Osteocyte (in vitro differentiated cells): ENCODE measurements at places on chromosomes 4 and X. TPM values are rescaled to one million over a fixed set of nuclear protein-coding genes. Genes with fewer than 3 reads are reported as not detected.

Gene USP9X
- total RNA-seq: 80.4 and 89.2 TPM in 2 replicates

DNA sequence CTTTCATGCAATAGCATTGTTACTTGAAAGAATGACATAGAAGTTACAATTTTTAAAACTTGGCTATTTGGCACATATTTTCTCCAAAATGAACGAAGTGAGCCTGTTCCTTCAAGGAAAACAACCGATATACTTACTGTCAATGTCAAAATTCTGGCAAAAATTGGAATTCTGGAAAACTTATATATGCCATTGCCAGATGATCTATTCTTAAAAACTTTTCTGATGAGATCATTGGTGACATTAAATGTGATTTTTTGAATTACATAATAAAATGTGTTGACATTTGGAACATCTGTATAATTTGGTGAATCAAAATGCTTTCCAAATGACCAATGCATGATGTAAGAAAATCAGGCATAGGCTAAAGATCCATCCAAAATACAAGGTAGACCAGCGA, 209.0 kb downstream of the SCFD2 start:
- DNase-seq: no peak

DNA sequence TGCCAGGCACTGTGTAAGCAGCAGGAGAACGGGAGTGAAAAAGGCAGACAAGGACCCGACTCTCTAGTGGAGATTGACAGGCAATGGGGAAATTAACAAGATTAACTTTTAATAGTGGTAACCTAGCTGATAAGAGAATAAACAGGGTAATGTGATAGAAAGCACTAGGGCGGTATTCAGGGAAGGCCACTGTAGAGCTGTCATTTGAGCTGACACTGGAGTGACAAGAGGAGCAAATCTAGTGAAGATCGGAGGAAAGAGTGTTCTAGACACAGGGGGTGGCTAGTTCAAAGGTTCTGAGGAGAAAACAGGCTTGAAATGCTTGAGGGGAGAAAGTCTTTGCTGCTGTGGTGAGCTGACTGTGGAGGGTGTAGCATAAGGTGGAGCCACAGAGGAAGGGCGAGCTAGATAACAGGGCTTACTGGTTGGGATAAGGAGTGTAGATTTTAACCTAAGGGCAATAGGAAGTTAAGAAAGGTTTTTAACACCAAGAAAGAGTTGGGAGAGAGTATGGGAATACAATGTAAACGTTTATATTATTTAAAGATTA, 122.8 kb downstream of the SLC10A7 start:
- no peak for DNase-seq

Gene NKAP
- total RNA-seq: 8.3 and 9.7 TPM in 2 replicates

- no peak for DNase-seq
Measured at GRCh38 chr4:83852085-83852451, 316.2 kb downstream of the GPAT3 start.

DNA sequence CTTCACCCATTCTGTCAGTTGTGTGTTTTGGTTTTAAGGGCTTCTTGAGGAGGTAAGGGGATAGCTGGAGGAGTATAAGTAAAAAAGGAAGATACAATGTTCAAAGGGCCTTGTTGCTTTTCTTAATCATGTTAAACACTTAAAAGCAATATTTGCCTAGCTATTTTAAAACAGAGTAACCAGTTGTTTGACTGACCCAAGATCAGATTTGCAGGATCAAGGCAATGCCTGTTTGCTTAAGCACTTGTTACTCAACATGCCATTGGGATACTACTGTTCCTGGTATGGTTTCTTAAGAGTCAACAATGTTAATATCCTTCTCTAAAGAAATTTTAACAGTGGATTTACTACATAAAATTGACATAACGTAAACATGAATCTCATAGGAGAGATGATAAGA, 2.6 kb downstream of the DCLK2 start:
- DNase-seq: no peak

GRCh38 chr4:69038582-69038981, 57.7 kb upstream of the UGT2B7 start:
- DNase-seq: no peak

Gene PPP1R2C
- total RNA-seq: not detected in 2 replicates

GRCh38 chr4:4356106-4357041, 30.5 kb upstream of the NSG1 start:
- no peak for DNase-seq

DNA sequence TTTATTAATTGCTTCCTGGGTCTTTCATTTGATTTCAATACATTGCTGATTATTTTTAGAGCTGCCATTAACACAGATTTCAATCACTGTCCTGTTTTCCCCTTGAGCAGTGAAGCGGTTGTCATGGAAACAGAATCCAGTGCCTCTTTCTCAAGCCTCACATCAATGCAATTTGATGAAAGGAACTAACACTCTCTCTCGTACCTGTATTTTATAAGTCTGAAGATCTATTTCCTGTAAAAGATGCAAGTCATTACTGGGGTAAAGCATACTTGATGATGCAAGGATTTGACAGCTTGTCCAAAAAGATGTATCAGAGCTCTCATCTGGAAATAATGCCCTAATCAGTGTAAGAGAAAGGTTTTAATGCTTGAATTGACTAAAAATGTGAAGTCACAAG, 17.9 kb upstream of the GASK1B start:
- no peak for DNase-seq

Gene RAI2
- 0.27 and 0.34 TPM in 2 replicates for total RNA-seq

DNA sequence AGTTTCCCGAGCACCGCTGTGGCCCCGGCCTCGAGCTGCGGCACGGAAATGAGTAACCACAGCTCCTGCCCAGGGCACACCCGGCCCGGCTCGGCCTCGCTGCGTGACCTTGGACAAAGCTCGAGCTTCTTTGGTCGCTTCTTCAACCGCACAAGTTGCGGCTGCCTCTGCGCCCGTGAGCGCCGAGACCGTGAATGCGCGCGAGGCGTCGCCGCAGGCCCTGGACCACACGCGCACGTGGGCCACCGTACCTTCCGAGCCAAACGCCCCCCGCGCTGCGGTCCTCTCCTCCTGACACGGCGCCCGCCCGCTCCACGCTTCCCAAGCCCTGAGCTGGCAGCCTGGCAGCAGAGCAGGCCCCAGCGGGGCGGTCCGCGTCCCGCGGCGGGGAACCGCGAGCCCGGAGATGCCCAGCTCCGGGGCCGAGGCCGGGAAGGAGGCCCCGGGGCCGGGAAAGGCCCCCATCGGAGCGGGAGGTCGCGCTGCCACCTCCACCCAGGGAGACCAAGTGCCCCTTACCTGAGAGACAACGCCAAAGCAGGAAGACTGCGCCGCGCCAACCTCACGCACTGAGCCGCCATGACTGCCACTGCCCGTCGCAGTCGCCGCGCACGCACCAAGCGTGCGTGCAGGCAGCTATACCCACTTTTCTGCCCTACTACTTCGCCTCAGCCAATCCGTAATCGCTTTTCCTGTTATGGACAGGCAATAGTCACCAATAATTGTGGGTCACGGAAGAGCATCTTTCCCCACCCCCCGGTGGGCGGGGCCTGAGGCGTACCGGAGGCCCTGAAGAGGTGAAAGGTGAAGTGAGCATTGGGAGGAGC, at the start of gene GRPEL1:
Gene GRPEL1 (minus strand): TSS at position 613 of the 827 bp plus-strand sequence. CDS start 32 bp downstream, at position 581.
- DNase-seq: peak; percentile 100

GRCh38 chr4:156705311-156705710, 266.3 kb downstream of the PDGFC start:
- DNase-seq: no peak

DNA sequence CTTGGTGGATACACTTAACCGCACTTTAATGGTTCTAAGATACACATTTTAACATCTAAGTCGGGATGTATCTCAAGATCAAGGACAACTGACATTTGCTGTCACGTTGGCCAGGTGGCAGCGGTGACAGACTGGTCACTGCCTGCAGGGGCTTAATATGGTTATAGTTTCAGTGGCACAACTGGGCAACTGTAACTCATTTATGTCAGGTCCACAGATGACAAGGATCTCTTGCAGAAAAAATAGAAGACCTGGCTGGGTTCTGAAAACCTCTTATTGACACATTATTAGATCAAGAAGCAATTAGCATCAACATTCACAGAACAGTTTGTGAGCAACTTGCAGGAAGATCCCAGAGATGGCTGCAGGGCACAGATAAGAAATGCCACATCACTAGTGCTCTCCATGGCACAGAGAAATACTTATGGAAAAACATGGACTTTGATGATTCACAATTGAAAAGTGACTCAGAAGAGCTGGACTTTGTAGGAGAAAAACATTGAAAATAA, 99.6 kb upstream of the SORBS2 start:
- DNase-seq: no peak

- DNase-seq: peak; percentile 80
Measured at GRCh38 chrX:119067023-119067739, 5.6 kb upstream of the CT47C1 start.

Gene MAGEH1
- total RNA-seq: 9.1 and 10.0 TPM in 2 replicates

DNA sequence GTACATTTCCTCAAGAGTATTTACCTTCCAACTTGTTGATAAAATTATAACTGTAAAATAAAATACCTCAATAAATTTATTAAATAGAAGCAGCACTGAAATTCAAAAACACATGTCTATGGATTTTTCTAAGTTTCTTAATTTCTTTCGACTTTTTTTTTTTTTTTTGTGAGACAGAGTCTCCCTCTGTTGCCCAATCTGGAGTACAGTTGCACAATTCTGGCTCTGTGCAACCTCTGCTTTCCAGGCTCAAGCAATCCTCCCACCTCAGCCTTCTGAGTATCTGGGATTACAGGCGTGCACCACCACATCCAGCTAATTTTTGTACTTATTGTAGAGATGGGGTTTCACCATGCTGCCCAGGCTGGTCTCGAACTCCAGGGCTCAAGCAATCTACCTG, 79.8 kb downstream of the IQCM start:
- DNase-seq: no peak

Gene GRIA3
- not detected in 2 replicates for total RNA-seq

- DNase-seq: no peak
Measured at GRCh38 chr4:146112389-146112788, 63.1 kb upstream of the LSM6 start.

Gene FABP2
- 0.13 TPM in 1 of 2 replicates, not detected in the other for total RNA-seq

Gene GDI1
- 135 and 152 TPM in 2 replicates for total RNA-seq

DNA sequence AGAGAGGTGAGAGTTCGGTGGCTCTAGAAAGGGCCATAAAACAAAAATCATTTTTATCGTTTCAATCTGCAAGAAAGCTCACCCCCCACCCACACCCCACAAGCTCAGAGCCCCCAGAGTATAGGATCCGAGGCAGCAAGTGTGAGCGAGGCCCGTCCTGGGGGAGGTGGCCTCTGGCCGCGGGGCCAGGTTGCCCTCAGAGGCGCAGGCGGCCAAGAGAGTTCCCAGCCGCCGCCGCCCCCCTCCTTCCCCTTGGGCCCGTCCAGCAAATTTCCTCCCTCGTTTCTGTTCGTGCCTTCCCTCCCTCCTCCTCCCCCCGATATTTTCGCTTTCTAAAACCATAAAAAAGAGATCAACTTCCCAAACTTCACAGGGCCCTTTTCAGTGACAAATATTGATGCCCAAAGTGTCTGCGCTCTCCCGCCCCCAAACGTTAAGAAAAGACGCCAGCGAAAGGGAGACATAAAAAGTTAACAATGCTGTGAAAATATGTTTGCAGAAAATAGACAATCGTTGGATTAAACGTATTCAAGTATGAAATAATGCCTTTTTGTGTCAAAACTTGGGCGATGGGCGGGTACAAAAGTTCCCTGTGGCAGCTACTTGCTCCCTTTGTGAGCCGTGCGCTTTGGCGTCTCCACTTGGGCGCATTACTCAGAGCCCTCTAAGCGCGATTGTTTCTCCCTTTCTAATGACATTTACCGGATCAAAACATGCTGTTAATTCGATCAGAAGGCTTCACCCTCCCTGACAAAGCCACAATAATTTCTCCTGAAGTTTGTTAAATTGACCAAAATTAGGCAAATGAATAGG, 1.1 kb upstream of the HELT start:
- DNase-seq: no peak

DNA sequence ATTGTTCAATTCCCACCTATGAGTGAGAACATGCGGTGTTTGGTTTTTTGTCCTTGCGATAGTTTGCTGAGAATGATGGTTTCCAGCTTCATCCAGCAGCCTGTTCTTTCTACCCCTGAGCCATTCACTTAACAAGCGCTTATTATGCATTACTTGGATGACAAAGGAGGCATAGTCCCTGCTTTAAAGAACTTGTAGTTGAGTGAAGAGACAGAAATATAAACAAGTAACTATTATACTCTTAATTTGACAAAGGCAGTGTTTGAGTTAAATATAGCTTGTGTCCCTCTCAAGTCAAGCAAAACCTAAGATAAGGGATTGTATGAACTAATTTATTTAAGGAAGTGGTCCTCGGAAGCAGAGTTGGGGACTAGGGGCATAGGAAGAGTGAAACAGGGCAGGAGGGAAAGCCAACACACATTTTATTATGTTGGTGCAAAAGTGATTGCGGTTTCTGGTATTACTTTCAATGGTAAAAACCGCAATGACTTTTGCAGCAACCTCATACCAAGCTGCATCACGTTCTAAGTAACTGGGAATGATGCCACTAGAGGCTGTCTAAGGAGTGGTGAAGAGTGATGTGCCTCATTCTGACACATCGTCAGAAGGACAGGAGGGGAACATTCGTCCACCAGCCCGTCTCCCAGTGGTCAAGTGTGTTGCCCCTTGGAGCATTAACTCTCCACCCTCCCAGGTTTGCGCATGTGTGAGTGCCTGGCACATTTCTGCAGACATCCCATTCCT, 41.8 kb downstream of the QDPR start:
- no peak for DNase-seq

GRCh38 chr4:8911316-8912088, 39.9 kb upstream of the HMX1 start:
- DNase-seq: peak; percentile 82

Gene SLITRK2
- total RNA-seq: not detected in 2 replicates

DNA sequence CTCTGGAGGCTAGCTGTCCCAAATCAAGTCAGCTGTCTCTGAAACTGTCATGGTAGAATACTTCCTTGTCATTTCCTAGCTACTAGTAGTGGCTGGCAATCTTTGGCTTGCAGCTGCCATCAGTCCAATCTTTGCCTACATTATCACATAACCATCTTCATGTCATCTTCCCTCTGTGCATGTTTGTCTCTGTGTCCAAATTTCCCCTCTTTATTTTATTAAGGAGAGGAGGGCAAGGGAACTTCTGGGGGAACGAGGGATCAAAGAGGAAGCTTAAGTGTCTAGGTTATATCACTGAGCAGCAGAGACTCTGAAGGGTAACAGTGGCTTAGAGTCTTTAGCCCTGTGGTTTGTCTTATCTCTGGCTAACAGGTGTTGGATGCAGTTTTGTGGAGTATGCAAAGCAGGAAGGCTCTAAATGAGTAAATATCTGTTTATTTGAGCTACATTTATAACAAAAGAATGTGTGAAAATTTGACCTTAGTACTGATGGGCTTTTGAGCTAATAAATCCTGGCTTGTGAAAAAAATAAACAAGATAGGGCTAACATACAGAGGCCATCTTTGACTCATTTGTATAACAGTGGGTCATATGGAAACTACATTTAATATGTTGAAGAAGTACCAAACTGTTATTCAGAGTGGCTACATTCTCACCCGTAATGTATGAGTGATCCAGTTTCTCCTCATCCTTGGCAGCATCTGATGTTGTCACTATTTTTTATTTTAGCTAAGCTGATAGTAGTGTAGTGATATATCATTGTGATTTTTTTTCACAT, 49.4 kb upstream of the ENOX2 start:
- DNase-seq: no peak

- DNase-seq: no peak
Measured at GRCh38 chr4:80237992-80238391, 28.5 kb upstream of the FGF5 start.

- no peak for DNase-seq
Measured at GRCh38 chr4:141462361-141462760, 174.0 kb upstream of the IL15 start.
